Stimulated activated CD8-positive, alpha-beta memory T cell treated with anti-CD3 and anti-CD28 coated beads, Interleukin-7, amount 100 ng/mL, for 1 hour (primary cell): ENCODE measurements at places on chromosomes 16 and 17.
A peak's percentile ranks its signal among the peaks of the same experiment; 100 is the strongest.

DNA sequence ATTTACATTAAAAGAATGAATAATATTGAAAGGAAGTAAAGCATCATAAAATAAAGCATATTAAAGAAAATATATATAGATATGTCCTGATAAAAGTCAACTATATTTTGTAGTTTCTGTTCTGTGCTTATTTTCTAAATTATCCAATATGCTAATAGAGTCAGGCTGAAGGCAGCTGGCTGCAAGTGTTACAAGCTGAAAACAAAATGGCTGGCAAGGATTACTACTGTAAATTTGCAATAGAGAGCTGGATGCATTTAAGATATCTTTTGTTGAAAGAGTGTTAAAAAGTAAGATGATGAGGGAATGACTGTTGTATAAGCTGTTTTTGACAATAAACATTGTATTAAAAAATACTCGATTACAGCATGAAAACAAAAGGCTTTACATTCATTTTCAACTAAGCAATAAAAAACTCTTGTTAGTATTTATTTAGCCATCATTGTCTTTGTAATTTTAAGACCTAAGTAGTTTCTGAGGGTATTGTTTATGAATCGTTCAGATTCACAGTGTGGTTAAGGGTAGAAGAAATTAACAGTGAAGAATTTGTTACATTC is 76.3 kb downstream of the TANC2 start:
- no peak for DNase-seq

DNA sequence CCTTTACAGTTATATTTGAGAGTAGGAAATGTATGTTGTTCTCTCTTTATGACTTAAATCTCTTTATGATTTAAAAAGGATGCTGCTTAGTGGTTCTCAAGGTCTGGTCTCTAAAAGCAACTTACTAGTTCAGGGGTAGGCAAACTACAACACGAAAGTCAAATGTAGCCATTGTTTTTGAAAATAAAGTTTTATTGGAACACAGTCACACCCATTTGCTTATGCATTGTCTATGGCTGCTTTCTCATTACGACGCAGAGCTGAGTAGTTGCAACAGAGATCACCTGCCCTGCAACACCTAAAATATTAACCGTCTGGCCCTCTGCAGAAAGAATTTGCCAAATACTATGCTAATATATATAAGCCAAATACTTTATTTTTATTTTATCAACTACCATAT is 58.2 kb downstream of the HELZ start:
- DNase-seq: no peak

DNA sequence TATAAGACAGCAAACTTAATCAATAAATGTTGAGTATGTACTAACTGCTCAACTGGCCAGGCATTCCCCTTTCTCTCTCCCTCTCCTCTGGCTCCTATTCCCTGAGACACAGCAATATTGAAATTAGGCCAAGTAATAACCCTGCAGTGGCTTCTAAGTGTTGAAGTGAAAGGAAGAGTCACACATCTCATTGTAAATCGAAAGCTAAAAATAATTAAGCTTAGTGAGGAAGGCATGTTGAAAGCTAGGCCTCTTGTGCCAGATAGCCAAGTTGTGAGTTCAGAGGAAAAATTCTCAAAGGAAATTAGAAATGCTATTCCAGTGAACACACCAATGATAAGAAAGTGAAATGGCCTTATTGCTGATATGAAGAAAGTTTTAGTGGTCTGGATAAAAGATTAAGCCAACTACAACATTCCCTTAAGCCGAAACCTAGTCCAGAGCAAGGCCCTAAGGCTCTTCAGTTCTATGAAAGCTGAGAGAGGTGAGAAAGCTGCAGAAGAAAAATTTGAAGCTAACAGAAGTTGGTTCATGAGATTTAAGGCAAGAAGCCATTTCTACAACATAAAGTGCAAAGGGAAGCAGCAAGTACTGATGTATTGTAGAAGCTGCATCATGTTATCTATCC is 35.4 kb upstream of the ABCC11 start:
- DNase-seq: no peak

GRCh38 chr16:11140098-11140375 is 116.0 kb downstream of the SOCS1 start:
- no peak for DNase-seq

DNA sequence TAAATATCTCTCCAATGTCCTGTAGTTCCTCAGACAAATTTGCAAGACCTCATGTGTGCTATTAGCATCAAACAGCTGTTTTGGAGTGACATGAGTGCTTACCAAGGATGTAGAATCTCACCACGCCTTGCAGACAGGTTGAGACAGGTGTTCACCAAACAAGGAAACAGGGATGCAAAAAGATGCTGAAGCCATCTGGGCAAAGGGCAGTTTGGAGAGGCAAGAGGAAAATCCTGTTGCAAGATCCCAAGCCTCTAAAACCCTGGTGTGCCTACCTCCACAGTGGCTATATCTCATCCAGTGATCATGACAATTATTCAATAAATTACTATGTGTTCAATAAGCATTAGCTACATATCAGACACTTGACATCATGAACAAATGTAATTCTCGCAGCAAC is 373.7 kb downstream of the SOX9 start:
- DNase-seq: no peak

- peak; percentile 3 for DNase-seq
Observed at GRCh38 chr16:53131363-53132071, 76.7 kb downstream of the CHD9 start.

- no peak for DNase-seq
Observed at GRCh38 chr17:48615047-48615962, at the start of gene HOXB8. Gene HOXB8 (minus strand): TSS chr17:48615292. CDS start chr17:48614704, 588 bp downstream.

GRCh38 chr16:24163935-24164334 is 92.2 kb upstream of the CACNG3 start:
- no peak for DNase-seq

- no peak for DNase-seq
Observed at GRCh38 chr17:5561736-5562571, 22.4 kb downstream of the NLRP1 start.

DNA sequence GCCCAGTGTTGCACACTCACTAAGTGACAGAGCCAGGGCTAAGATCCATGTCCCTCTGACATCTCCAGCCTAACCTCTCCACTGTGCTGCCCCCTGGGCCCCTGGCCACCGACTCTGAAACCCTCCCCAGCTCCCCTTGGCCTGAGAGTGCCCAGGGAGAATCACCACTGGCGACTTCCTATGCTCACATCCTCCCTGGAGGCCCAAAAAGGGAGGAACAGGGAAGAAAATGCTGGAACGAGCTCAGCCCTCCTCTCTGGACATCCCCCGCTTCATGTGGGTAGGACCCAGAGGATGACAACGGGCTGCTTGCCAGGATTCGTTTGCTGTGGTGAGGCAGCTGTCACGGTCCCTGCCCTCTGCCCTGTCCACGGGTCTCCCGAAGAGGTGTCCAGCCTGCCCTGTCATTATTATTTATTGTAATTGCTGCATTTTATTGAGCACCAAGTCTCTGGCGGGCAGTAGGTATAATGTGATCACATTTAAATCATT is 153.5 kb upstream of the RPL38 start:
- DNase-seq: no peak

DNA sequence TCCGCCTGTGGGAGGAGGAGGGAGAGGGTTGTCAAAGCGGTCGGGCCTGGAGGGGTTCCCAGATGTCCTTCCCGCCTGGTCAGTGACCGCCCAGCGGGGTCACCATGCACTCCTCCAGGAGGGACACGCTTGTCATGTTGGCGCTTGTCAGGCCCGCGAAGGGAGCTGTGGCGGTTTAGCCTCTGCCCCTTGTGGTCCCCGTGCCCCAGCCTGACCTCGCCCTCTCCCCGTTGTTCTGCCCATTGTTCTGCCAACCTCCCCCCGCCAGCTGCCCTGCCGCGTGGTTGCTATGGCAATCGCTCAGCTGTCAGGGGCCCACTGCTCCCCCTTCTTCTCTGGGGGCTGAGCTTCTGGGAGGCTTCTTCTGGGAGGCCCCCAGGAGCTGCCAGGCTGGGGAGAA is 146.4 kb upstream of the CIBAR2 start:
- no peak for DNase-seq

DNA sequence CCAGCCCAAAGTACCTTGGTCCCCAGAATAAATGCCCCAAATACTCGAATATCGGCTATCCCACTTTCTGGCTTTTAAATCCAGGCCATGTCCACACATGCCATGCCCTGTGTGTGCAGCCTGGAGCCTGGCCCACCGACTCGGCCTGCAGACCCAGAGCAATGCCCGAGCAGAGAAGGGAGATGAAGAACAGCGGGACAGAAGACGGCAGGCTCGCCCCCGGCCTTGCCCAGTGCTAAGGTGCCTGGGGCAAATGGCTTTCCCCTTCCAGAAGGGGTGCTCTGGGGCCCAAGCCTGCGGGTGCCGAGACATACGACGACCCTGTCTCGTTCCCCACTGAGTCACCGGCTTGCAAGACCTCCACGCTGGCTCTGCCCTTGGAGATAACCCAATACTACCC is 8.0 kb downstream of the CLUH start:
- DNase-seq: no peak

GRCh38 chr17:9169116-9169515 is 147.8 kb downstream of the NTN1 start:
- DNase-seq: no peak

GRCh38 chr17:55158439-55158838 is 106.3 kb upstream of the HLF start:
- no peak for DNase-seq

GRCh38 chr17:8158267-8159031 is 4.3 kb downstream of the VAMP2 start:
- DNase-seq: peak; percentile 69

DNA sequence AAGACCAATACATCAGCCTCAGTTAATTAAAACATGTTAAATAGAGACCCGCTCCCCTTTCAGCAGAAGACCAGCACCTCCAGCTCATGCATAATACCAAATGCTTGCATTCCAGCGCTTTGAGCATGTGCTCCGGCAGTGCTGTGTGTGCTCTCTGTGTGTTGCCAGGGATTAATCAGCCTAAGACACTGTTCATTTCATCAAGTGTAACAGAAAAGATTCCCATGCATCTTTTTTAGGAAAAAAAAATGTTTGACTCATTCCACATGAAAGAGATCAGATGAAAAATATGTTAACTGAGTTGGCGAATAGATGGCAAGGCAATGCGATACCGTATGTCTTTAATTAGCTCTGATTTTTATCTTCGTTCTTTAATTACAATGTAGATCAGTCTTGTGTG is 187.6 kb downstream of the RPTOR start:
- DNase-seq: no peak

DNA sequence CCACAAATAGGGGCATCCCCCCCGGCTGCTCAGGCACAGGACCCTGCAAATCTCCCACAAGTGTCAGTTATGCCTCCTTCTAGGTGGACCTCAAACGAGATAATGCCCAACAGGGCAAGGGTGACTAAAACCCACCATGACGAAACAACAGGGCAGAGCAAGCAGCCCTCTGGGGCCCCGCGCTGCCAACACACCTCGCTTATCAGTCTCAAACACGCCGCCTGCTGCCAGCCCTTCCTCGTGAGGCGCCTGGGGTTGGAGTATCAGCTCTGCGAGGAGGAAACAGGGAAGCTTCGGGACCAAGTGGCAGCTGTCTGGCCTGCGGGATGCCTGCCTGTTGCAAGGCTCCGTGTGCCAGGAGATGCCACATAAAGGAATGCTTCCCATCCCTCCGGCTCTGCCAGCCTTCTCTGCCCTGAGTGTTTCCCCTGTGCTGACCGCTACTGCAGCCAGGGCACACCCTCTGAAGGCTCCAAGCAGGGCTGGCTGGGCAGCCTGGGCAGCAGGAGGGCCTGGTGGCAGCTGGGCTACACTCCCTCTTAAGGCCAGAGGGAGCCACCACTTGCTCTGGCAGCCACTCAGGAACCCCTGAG is 2.5 kb downstream of the SMIM5 start:
- no peak for DNase-seq
